Psoas muscle (tissue), 8 donors: ENCODE measurements at places on chromosomes 6 and 20. TPM values are rescaled to one million over a fixed set of nuclear protein-coding genes. Genes with fewer than 3 reads are reported as not detected.

Gene GPR63
- total RNA-seq: 0.11 TPM

Gene GSTA3
- total RNA-seq: not detected

Gene CTCFL
- not detected for total RNA-seq

Gene SIM1
- total RNA-seq: 1.2 TPM

- H3K4me1 ChIP-seq: peaks cover 15% of the 10 kb centered on the region
- DNase-seq: no peak
- H3K36me3 ChIP-seq: no peaks in the 10 kb centered on the region
- H3K27me3 ChIP-seq: no peaks in the 10 kb centered on the region
- H3K4me3 ChIP-seq: no peak overlapping the region
Observed at GRCh38 chr6:143732536-143732935, 54.8 kb downstream of the PHACTR2 start.

- no peaks in the 10 kb centered on the region for H3K27me3 ChIP-seq
- no peak for DNase-seq
Observed at GRCh38 chr6:160058603-160059215, 62.9 kb upstream of the SLC22A1 start.

DNA sequence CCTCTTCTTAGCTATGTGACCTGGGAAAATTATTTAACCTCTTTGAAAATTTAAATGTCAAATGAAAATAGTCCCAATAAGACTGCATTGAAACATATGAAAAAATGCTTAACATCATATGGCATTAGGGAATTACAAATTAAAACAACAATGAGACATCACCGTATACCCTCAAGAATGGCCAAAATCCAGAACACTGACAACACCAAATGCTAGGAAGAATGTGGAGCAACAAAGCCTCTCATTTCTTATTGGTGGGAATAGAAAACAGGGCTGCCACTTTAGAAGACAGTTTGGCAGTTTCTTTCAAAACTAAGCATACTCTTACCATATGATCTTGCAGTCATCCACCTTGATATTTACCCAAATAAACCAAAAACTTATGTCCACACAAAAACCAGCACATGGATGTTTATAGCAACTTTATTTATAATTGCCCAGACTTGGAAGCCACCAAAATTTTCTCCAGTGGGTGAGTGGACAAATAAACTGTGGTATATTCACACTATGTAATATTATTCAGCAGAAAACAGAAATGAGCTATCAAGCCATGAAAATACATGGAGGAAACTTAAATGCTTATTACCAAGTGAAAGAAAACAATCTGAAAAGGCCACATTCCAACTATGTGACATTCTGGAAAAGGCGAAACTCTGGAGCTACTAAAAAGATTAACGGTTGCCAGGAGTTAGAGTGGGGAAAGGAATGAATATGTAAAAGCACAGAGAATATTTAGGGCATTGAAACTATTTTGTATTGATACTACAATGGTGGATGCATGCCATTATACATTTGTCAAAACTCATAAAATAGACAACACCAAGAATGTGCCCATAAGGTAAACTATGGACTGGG, 459.9 kb downstream of the GRIK2 start:
- H3K4me1 ChIP-seq: no peaks in the 10 kb centered on the region
- no peaks in the 10 kb centered on the region for H3K36me3 ChIP-seq
- no peak for DNase-seq
- H3K27me3 ChIP-seq: no peaks in the 10 kb centered on the region
- H3K27ac ChIP-seq: no peak overlapping the region

DNA sequence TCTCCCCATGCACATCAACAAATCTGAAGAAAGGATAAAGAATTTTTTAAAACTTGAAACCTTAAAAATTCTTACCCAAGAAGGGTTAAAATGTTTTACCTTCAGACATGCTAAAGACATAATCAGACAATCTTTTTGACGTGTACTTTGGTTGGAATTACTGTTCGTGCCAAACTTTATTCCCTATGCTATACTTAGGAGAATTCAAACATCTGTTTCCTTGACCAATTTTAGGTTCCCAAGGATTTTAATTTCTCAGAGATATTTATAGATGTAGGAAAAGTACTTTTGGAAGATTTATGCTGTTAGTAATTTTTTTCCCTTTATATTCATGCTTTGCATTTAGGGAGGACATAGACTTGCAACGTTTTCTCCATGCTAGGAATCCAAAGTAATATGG, 108.4 kb downstream of the AFG1L start:
- DNase-seq: no peak
- no peaks in the 10 kb centered on the region for H3K36me3 ChIP-seq
- H3K4me1 ChIP-seq: no peaks in the 10 kb centered on the region
- no peaks in the 10 kb centered on the region for H3K27me3 ChIP-seq

GRCh38 chr20:47999166-47999565, 213.9 kb upstream of the SULF2 start:
- DNase-seq: no peak
- no peaks in the 10 kb centered on the region for H3K36me3 ChIP-seq
- peaks cover 2% of the 10 kb centered on the region for H3K27me3 ChIP-seq
- no peak overlapping the region for H3K27ac ChIP-seq
- no peak overlapping the region for H3K4me3 ChIP-seq

DNA sequence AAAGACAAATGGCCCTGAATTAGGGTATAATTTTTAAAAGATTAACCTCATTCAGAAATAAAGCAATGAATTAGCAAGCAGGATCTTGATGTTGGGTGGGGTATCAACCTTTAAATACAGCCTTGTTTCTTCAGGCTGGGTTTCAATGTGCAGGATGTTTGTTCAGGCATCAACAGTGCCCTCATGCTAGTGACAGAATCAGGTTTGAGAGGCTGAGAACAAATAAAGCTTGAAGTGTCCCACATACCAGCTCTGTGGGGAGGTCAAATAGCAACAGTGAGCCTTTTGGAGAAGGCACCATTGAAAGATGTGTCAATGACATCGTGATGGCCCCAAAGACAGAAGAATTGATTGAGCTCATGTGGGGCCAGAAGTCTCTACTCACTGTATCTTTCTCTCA, 68.2 kb downstream of the MTFR2 start:
- no peaks in the 10 kb centered on the region for H3K27me3 ChIP-seq
- peaks cover 9% of the 10 kb centered on the region for H3K4me1 ChIP-seq
- H3K4me3 ChIP-seq: no peak overlapping the region

DNA sequence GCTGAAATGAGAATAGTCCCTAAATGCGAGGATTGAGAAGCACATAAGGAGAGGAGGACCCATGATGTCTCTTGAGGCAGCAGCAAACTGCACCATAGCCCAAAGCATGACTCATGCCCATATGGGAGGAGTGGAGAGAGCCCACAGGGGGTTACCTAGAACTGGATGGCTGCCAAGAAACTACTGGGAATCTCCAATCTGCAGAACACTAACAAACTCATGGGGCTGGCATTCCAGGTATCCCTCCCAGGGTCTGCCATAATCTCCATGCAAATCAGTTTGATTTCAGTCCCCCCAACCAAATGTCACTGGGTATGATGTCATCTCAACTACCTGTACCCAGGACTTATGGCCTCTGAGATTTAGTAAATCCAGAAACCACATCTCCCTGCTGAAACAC, 410.5 kb downstream of the PTPRT start:
- no peaks in the 10 kb centered on the region for H3K27me3 ChIP-seq
- DNase-seq: no peak

- DNase-seq: no peak
- peaks cover 4% of the 10 kb centered on the region for H3K27me3 ChIP-seq
- H3K27ac ChIP-seq: no peak overlapping the region
- H3K36me3 ChIP-seq: no peaks in the 10 kb centered on the region
Observed at GRCh38 chr6:137496368-137496767, 2.2 kb upstream of the OLIG3 start.

DNA sequence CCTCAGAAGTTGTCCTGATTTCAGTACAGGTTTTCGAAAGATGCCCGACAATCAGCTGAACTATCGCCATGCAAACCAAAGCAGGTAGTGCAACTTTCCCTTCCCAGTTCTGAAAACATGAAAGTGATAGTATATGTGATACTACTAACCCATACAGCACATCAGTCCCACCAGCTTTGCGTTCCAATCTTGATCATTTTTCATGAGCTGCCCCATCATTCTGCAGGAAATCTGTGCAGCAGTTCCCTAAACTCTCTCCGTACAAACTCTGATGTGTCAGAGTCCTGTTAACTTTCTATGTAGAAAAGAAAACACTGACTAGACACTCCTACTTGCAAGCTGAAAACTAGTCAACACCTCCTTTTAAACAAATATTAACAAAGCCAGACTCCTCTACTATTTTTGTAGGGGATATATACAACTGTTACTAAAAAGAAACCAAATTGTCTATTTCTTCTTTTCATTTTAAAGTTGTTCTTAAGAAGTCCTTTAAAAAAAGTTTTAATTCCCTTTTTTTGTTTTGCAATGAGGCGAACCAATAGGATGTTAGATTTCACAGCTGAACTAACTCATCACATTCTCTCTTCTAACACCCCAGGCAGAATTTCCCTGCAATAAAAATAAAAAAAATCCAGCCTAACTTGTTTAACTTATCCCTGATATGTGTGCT, 99.6 kb upstream of the DST start:
- H3K27me3 ChIP-seq: no peaks in the 10 kb centered on the region
- no peaks in the 10 kb centered on the region for H3K36me3 ChIP-seq
- peak overlapping the region; percentile 13 for H3K4me3 ChIP-seq
- peaks cover 59% of the 10 kb centered on the region for H3K4me1 ChIP-seq
- no peak overlapping the region for H3K27ac ChIP-seq
